ENCODE measurements at places on chromosomes 5 and 9.

DNA sequence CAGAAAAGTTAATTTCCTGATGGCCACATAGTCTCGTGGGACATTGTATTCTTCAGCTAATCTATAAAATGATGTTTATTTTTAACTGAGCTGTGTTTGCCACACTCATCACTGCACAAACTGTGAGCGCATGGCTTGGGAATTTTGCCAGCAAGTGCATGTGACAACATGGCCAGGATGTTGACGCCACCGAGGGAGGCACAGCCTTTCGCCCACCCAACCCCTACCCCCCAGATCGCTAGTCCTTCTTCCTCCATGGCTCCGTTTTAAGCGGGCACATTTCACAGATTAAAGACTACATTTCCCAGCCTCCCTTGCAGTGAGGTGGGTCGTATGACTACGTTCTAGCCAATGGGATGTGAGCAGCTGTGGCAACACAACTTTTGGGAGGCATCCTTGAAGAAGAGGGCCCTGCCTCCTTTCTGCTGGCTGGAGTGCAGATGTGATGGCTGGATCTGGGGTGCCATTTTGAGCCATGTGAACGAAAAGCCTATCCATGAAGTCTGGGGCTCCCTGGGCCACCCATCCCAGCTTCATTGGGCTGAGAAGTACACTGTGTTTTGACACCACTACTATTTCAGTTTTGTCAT lies 7.9 kb downstream of the NRARP start:
- no peak overlapping the region for H3K27ac ChIP-seq
- no peak for DNase-seq
- peaks cover 2% of the 10 kb centered on the region for H3K36me3 ChIP-seq
- H3K4me1 ChIP-seq = peaks cover 2% of the 10 kb centered on the region

DNA sequence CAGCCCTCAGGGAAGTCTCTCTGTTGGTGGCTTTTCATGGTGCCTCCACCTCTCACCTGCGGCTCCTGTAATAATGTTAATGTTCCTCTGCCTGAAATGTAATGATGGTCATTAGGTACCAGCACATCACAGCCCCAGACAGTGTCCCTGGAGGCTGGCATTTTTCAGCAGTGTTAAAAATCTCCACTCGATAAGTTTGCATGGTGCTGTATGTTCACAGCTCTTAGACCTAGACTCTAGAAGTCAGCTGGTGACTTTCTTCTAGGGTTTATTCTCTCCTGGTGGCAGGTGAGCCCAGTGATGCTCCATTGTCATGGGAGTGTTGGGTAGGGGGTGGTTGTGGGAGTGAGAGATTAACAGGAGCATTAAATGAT lies 53.1 kb downstream of the GPR107 start:
- H3K27me3 ChIP-seq = no peaks in the 10 kb centered on the region
- peak overlapping the region; percentile 87 for H3K27ac ChIP-seq
- peaks cover 5% of the 10 kb centered on the region for H3K36me3 ChIP-seq

DNA sequence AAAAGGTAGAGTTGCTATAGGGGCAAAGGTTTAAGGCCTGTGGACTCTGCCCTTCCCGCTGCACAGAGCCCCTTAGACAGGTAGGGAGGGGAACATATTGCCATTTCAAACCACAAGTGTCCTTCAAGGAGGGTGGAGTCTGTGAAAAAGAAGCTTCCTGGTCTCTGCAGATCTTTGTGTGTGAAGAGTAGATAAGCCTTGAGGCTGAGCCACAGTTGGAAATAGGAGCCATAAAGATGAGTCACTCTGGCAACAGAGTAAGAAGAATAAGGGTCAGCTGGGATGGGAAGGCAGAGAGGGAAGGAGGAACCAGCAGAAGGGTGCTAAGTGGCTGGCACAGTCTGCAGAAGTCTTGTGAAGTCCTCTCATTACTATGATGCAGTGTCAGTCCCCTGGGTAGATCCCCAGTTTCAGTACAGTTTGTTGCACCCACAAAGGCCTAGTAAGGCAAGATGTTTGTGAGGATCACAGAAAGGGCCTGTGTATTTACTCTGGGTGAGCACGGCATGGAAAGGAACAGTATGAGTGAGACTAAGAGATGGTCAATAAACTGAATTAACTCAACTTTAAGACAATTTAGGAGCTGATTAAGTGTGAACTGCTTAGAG lies 18.1 kb downstream of the GRXCR2 start:
- H3K27ac ChIP-seq = no peak overlapping the region
- no peak overlapping the region for H3K4me3 ChIP-seq
- no peaks in the 10 kb centered on the region for H3K36me3 ChIP-seq
- peaks cover 2% of the 10 kb centered on the region for H3K4me1 ChIP-seq

DNA sequence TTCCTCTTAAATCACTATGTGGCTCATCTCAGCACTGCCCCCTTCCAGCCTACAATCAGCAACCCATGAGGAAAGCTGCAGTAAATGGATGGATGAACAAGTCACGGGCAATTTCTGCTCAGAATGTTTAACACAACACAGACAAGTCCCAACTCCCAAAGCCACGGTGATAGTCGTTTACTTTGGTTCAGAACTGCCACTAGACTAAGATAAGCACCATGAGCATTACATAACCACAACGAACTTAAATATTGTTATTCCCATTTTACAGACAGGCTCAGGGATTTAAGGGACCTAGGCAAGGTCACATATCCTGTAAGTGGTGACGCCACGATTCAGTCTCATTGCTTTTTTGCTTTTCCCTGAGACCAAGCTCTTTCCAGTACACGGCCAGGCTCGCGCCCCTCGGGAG lies 2.0 kb upstream of the SMIM27 start:
- peak overlapping the region; percentile 90 for H3K27ac ChIP-seq
- H3K36me3 ChIP-seq = no peaks in the 10 kb centered on the region
- no peak for DNase-seq
- H3K4me1 ChIP-seq = peaks cover 20% of the 10 kb centered on the region

- peak overlapping the region; percentile 36 for H3K27ac ChIP-seq
- H3K36me3 ChIP-seq = no peaks in the 10 kb centered on the region
- H3K4me1 ChIP-seq = peaks cover 22% of the 10 kb centered on the region
- no peaks in the 10 kb centered on the region for H3K27me3 ChIP-seq
Observed at GRCh38 chr5:111742177-111742994, 14.6 kb downstream of the NREP start.

- no peaks in the 10 kb centered on the region for H3K27me3 ChIP-seq
- H3K36me3 ChIP-seq = no peaks in the 10 kb centered on the region
- H3K4me3 ChIP-seq = no peak overlapping the region
- no peak overlapping the region for H3K27ac ChIP-seq
Observed at GRCh38 chr9:80369641-80370040, 797.9 kb downstream of the TLE4 start.

DNA sequence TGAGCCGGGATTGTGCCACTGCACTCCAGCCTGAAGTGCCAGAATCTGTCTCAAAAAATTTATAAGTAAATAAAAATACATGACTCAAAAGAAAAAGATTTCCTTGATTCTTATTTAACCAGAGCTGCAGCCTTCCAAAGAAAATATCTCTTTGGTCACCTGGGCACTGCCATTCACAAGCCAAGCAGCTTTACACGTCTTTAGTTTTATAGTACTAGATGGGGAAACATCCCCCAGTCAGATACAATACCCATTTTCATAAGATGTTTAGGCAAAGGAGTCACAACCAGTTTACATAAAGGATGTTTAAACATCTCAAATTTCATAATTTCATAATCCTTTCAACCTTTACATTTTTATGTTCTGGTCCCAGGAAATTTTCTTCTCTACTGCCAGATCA lies 13.7 kb upstream of the OXCT1 start:
- H3K27ac ChIP-seq = no peak overlapping the region
- no peak overlapping the region for H3K4me3 ChIP-seq
- H3K27me3 ChIP-seq = peaks cover 29% of the 10 kb centered on the region
- DNase-seq = no peak
- no peaks in the 10 kb centered on the region for H3K4me1 ChIP-seq

DNA sequence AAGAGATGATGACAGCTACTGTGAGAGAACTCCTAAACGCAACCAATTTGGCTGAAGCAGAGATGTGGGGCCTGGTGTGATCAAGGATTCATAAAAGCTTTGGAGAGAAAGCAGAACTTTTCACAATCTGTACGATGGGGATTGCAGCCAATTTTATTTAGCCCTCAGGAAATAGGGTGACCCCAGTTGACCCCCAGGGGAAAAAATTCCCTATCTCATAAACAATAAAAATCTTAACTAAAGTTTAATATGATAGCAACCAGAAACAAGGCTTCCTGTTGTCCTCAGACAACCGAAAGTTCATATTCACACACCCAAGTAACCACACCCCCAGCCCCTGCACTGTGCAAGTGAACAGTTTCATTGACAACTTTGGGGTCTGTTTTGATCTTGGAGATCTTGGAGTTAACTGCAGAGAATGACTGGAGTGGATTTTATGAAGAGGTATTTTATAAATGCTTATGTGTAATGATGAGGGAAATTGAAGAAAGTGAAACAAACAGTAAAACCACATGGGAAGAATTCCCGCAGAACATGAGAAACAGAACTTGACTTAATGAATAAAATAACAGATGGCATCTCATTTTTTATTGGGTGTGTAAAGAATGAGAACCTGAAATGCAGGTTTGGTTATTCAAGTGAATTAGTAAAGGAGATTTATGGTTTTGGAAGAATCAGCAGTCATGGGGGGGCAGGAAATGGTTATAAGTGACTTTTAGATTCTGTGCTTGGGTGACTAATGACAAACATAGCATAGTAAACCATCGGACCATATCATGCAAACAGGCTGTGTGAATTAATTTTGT lies 94.5 kb downstream of the PDE4D start:
- H3K27ac ChIP-seq = no peak overlapping the region
- peaks cover 4% of the 10 kb centered on the region for H3K27me3 ChIP-seq
- no peak overlapping the region for H3K4me3 ChIP-seq

GRCh38 chr9:130487500-130487899 lies 42.7 kb downstream of the ASS1 start:
- peaks cover 4% of the 10 kb centered on the region for H3K4me1 ChIP-seq
- peaks cover 17% of the 10 kb centered on the region for H3K27me3 ChIP-seq

DNA sequence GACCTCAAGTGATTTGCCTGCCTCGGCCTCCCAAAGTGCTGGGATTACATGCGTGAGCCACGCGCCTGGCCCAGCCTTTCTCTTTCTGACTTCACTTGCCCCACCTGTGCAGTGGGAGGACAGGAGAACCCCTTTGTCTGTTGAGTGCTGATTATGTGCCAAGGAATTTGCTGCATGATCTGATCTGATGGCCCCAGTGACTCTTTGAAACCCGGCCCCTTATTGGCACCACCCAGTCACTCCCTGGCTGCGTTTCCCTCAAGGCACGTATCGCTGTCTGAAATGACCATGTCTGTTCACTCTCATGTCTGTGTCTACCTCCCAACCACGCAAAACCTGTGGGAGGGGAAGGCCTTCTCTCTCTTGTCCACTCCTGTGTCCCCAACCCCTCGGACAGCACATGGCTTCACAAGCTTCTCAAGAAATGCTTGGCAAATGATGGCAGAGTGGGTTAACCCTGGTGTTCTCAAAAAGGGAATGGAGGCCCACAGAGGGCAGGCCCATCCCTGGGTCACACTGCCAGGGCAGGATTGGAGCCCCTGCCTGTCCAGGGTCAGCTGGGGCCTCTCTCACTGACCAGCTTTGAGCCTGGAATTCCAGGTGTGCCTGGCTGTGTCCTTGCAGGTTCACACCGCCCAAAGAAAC lies 21.9 kb downstream of the NEK6 start:
- no peaks in the 10 kb centered on the region for H3K4me1 ChIP-seq
- H3K27ac ChIP-seq = no peak overlapping the region
- H3K4me3 ChIP-seq = no peak overlapping the region
- H3K36me3 ChIP-seq = no peaks in the 10 kb centered on the region

DNA sequence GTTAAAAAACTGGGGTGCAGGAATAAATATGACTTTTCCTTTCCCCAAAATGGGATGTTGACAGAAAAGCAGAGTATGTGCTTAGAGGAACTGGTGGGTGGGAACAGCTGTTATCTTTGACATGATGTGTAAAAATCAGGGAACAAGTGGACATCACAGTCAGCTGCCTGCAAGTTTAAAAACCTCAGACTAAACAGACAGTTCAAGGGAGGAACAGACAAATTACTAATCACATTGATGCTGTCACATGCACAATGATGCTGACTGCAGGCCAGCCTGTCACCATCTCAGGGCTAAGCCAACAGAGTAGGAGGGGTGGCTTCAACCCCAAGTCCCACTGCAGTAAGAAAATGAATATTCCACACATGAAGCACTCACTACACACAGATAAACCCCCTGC lies 38.2 kb upstream of the UBAP2 start:
- H3K27me3 ChIP-seq = no peaks in the 10 kb centered on the region
- no peak for DNase-seq
- H3K27ac ChIP-seq = peak overlapping the region; percentile 72
- no peak overlapping the region for H3K4me3 ChIP-seq
- peaks cover 6% of the 10 kb centered on the region for H3K36me3 ChIP-seq
- H3K4me1 ChIP-seq = no peaks in the 10 kb centered on the region

GRCh38 chr5:135991429-135991828 lies 36.6 kb upstream of the LECT2 start:
- no peaks in the 10 kb centered on the region for H3K36me3 ChIP-seq
- no peak overlapping the region for H3K4me3 ChIP-seq
- no peak overlapping the region for H3K27ac ChIP-seq
- H3K4me1 ChIP-seq = no peaks in the 10 kb centered on the region
- DNase-seq = no peak

DNA sequence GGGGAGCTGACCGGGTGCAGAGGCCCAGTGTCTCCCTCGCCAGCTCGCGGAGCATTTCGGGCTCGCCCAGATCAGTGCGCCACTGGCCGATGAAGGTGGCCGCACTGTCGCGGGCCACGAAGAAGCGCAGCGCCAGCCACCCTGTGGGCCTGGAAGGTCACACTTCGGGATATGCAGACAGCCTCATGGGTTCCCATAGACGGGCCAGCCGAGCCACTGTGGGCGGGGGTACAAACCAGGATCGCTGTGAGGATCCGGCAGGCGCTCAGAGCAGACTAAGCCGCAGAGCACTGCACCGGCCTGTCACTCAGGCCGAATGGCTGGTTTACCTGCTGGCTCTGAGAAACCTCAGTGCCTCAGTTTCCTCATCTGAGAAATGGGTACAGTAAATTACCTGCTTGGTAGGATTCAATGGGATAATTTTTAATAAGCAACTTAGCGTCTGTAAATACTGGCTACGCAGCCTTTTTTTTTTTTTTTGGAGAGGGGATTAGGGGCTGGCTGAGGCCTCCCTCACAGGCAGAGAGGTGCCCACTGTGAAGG lies 64.0 kb upstream of the IGFBPL1 start:
- no peak for DNase-seq
- no peak overlapping the region for H3K27ac ChIP-seq
- H3K27me3 ChIP-seq = peaks cover 9% of the 10 kb centered on the region
- no peak overlapping the region for H3K4me3 ChIP-seq

DNA sequence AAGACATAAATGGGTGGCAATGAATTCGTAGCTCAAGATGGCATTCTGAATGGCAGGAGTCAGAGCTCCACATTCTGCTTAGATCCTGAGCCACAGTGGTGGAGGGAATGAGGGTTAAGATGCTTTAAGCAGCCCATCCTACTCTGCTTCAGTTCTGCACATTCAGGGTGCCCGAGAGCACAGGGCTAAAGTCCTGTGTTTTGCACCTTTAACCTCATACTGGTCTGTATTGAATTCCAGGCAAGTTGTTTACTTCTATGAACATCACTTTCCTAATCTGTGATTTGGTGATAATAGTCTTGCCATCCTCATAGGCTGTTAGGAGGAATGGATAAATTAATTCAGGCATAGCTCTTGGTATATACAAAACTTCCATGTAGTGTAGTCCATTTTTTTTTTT lies 321.6 kb upstream of the CD180 start:
- no peaks in the 10 kb centered on the region for H3K27me3 ChIP-seq
- no peak overlapping the region for H3K4me3 ChIP-seq
- no peak overlapping the region for H3K27ac ChIP-seq
- no peaks in the 10 kb centered on the region for H3K36me3 ChIP-seq
- no peak for DNase-seq
- peaks cover 30% of the 10 kb centered on the region for H3K4me1 ChIP-seq
